ENCODE measurements at places on chromosomes 1 and 21.

- no peak for DNase-seq
Measured at GRCh38 chr1:995665-996633, 3.9 kb downstream of the HES4 start.

GRCh38 chr1:61053712-61054600, 28.4 kb upstream of the NFIA start:
- peak; percentile 56 for DNase-seq

DNA sequence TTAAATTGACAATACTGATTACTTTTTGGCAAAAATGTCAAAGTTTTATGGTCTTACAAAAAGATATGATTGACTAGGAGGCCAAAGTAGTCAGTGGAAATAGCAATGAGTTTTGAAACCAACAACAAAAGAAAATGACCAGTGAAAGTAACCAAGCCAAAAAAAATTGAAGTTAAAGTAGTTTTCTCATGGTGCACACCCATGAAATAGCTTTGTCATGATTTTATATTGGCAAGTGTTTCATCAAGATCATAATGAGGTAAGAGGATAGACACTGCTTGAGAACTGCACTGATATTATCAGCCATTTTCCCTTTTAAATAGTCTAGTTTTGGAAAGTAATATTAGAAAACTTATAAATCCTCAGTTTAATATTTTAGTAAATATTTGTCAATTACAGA, 206.2 kb upstream of the ADAMTS5 start:
- no peak for DNase-seq

GRCh38 chr1:150420560-150421265, 56.8 kb downstream of the RPRD2 start:
- no peak for DNase-seq

GRCh38 chr1:12634696-12635202, 9.1 kb upstream of the AADACL4 start:
- no peak for DNase-seq

DNA sequence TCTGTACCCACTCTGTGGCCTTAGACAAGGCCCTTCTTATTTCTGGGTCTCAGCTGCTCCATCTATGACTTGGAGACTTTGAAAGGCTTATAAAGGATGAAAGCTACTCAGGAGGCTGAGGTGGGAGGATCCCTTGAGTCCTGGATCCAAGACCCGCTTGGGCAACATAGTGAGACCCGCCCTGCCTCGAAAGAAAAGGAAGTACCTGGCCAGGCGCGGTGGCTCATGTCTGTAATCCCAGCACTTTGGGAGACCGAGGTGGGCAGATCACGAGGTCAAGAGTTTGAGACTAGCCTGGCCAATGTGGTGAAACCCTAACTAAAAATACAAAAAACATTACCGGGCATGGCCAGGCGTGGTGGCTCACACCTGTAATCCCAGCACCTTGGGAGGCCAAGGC, 13.4 kb downstream of the ID3 start:
- no peak for DNase-seq

GRCh38 chr1:5525597-5526384, 466.4 kb downstream of the NPHP4 start:
- DNase-seq, result no peak

- DNase-seq, result peak; percentile 43
Measured at GRCh38 chr1:245788269-245788668, 633.5 kb downstream of the KIF26B start.

DNA sequence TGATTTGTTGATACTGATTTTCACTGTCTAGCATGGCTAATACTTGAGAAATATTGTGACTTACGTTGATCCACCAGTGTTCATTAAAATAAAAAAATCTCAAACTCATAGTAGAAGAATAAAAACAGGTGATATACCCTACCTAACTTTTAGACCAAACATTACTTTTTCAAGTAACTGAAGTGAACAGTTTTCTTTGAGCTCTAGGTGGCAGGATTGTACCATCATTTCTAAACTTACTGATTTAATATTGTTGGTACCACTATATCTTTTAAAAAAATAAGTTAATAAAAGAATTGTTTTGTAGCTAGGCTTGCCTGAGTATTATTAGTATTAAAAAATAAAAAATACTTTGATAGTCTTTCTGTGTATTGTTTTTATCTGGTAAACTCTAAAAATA, 21.5 kb downstream of the CDC73 start:
- no peak for DNase-seq

- peak; percentile 22 for DNase-seq
Measured at GRCh38 chr1:105137543-105138457, 1388.1 kb downstream of the AMY1C start.

- no peak for DNase-seq
Measured at GRCh38 chr1:232792949-232793348, 12.3 kb upstream of the MAP10 start.

GRCh38 chr1:24849672-24850295, 80.3 kb downstream of the RUNX3 start:
- DNase-seq, result peak; percentile 43

DNA sequence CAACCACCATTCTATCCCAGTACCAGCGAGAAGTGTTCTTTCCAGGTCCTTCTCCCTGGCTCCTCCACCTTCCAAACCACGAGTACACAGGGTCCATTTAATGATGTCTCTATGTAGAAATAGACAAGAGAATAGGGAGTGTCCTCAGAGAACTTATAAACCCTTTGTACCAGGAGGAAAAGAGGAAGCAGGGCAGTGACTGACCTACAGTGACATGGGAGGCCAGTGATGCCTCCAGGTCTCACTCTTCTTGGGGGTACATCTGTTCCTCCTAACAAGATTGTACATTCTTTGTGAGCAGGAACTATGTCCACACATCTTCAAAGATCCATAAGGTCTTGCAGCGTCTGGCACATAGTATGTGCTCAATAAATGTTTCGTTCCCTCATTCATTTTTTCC, 18.7 kb upstream of the FMOD start:
- no peak for DNase-seq

- DNase-seq, result no peak
Measured at GRCh38 chr21:45801129-45801964, 157.8 kb downstream of the PCBP3 start.

DNA sequence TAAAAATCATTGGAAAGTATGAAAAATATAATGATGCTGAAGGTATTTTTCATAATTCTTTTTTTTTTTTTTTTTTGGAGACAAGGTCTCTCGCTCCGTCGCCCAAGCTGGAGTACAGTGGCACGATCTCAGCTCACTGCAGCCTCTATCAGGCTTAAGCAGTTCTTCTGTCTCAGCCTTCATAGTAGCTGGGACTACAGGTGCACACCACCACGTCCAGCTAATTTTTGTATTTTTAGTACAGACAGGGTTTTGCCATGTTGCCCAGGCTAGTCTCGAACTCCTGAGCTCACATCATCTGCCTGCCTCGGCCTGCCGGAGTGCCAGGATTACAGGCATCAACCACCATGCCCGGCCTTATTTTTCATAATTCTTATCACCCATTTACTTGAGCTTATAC, 13.3 kb downstream of the SMAP2 start:
- no peak for DNase-seq

DNA sequence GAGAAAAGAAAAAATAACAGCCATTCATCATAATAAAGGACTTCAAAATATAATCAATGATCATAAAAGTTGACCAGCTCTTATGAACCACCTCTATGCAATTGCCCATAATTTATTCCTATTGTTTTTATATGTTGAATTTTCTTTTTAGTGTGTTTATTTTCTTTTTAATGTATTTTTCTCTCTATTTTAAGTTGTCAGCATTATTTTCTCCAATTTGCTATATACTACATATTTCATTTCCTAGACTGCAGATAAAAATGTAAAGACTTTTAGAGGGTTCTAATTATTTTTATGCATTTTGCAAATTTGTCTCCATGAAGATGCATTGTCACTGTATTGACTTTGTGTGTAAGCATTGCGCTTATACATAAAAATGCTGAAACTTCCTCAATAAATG, 58.4 kb downstream of the MROH9 start:
- DNase-seq, result no peak

GRCh38 chr1:209249280-209249670, 334.2 kb upstream of the CAMK1G start:
- DNase-seq, result no peak

GRCh38 chr1:205301205-205301821, 20.2 kb downstream of the NUAK2 start:
- DNase-seq, result peak; percentile 62

DNA sequence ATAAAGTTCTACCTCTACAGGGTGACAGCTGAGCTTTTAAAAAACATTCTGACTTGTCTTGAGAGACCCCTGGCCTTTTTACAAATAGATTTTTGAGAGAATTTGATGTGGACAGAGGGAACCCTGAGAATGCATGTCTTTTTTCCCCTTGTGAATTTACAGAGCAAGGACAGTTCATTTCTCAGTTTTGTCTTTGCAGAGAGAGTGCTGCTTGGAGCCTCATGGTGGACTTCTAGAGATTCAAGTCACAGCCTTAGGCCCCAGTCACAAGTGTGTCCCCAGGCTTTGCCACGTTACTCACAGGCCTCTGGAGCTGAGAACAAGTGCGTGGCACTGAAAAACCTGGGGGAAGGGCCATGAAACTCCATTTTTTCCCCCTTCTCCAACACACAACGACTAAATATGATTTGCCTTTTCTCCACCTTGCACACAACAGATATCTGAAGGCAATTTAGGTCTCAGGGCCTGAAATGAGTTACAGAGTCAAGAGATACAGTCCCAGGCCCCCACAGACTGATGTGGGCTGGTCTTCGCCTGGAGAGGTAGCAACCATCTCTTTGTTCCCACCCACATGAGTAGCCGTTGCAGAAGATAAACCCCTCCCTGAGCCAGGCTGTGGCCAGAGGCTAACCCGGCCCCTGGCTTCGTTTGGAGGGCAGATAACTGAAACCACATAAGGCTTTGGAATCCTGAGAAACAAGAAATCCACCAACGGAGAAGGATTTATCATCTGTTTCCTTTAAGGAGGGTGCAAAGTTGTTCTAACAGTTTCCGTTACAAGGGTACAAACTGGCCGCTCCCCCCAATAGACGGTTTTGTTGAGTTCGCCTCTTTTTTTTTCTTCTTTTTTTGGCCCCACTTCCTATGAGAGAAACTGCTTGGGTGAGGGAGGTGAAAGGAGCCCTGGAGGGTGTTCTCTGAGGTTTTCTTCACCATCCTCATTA, 1.0 kb upstream of the PIGV start:
- peak; percentile 83 for DNase-seq

DNA sequence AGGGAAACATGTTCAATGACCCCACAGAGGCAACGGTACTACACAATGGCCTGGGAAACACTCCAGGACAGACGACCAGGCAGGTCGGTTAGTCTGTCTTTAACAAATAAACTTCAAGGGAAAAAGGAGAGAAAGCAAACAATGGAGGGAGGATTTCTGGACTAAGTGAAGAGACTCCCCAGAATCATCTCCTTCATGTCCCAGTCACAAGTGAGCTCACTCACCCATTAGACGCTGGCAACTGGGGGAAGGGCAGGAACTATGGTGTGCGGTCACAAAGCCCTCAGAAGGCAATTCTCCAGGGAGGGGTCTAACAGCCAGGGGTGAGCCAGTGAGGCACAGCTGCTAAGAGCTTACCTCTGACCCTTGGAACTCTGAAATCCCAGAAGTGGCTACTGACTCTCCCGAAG, 55.7 kb upstream of the NADK start:
- no peak for DNase-seq

DNA sequence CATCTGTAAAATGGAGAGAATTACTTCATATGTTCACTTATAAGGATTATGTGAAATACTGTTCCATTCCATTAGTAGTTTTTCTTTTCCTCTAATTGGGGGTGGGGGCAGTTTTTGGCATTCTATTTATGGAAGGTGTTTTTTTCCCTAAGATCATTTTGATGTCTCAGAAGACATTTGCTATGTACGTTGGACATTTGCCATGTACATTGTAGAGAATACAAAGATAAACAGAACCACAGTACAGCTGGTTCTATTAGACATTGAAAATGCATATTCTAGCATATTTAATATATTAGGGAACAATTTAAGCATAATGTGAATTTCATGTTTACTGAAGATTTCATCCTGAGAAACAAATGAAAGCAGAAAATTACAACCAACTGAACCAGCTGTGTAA, 98.5 kb downstream of the PTBP2 start:
- no peak for DNase-seq

DNA sequence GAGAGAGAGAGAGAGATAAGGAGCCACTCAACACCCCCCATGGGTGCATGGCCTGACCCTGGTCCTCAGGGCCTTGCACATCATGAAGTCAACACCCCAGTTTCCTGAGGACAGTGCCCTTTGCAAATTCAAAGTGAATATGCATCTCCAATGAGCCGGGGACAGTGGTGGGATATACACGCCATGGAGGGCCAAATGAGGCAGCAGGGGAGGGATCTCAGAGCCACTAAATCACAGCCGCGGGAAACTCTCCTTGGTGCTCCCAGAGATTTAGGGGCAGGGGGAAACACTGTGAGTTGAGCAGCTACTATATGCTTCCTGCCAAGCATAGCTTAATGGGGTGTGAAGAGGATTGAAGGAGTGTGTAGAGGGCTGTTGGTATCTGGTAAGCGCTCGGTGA, 35.5 kb downstream of the MATN1 start:
- no peak for DNase-seq

DNA sequence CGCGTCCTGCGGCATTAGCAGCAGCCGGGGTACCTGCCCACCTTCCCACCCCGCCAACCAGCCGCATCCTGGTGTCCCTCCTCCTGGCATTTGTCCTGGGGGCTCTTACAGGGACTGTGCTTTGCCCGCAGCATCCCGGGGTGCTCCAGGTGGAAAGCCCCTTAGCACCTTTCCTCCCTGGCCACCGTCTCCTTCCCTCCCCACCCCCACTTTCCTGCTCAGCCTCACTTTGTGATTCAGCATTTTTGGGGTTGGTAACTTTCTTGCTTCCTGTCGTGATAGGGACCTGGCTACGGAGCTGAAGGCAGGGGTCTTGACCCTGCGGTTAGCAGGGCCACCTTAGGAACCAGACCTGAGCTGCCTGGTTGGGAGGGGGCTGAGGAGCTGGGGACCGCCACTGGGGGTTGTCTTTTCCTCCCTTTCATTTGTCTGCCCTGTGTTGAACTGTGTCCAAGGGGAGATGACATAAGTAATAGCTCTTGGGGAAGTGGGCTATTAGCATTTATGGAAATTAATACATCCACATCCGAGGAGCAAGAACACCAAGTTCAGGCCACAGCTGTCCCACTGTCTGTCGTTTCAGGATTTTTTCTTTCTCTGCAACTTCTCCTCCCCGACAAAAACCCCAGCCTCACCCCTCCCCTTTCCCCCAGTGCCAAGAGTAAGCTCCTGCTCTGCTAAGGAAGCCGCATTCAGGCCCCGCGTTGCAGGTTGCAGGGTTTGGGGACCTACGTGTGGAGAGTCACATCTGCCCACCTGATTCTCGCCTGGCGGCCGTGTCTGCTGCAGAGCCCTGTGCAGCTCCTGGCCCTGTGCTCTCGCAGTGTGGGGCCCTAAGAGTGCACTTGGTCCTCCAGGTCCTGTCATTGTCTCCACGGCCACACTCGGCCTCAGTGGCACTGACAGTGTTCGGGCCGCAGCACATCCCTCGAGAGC, 1.6 kb upstream of the NPHP4 start:
- peak; percentile 25 for DNase-seq

DNA sequence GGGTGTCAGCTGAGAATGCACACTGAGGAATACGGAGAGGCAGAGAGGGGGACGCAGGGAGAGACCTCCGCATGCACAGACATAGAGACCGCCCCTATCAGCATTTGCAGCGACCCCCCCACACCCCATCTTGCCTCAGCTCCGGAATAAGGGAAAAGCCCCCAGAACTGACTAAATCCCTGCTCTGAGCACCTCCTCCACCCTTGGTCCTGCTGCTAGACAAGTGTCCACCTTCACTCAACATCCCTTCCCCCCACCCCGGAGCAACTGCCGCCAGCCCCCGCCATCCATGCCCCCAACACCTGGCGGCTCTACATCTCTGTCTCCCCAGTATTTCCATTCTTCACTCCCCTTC, 769 bp downstream of the SV2A start:
- DNase-seq, result no peak

GRCh38 chr1:151639466-151639865, 27.6 kb downstream of the SNX27 start:
- DNase-seq, result no peak

- no peak for DNase-seq
Measured at GRCh38 chr1:21497466-21498061, 11.7 kb upstream of the ALPL start.

Measured in right hindlimb (tissue), 1 donor.